ENCODE measurements at places on chromosomes 12 and 14.

- no peak for DNase-seq
These were observed 18.7 kb upstream of the CREBL2 start for GRCh38 chr12:12592930-12593329.

GRCh38 chr14:74611650-74612349 is at the start of gene LTBP2:
LTBP2 (minus strand) TSS chr14:74612237; CDS start chr14:74611944, 293 bp downstream.
- DNase-seq, result peak; percentile 18

GRCh38 chr12:58224536-58225105 is 283.3 kb downstream of the ATP23 start:
- no peak for DNase-seq

- DNase-seq, result no peak
These were observed 81.5 kb downstream of the AEBP2 start for GRCh38 chr12:19520646-19521415.

- no peak for DNase-seq
These were observed 75.2 kb upstream of the MAX start for GRCh38 chr14:65177551-65177950.

DNA sequence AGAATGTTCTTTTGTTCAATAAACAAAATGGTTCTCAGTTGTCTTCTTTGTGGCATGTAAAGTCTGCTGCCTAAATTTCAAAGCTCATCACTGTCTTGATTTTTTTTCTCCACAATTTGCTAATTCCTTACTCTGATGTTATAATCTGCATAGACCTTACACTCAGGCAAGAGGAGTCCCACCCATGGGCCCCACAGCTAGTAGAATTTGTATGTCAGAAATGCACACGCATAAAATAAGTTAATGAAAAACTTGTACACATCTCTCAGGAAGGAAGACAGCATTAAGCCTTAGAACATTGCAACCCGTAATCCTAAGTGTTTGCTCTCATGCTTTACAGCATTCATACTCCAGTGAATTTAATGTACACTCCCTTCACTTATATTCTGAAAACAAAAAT is 280.8 kb downstream of the ATXN7L3B start:
- no peak for DNase-seq

- DNase-seq, result no peak
These were observed 217.4 kb downstream of the ZFP36L1 start for GRCh38 chr14:68575426-68575825.

GRCh38 chr12:84704856-84705255 is 207.7 kb downstream of the SLC6A15 start:
- no peak for DNase-seq

DNA sequence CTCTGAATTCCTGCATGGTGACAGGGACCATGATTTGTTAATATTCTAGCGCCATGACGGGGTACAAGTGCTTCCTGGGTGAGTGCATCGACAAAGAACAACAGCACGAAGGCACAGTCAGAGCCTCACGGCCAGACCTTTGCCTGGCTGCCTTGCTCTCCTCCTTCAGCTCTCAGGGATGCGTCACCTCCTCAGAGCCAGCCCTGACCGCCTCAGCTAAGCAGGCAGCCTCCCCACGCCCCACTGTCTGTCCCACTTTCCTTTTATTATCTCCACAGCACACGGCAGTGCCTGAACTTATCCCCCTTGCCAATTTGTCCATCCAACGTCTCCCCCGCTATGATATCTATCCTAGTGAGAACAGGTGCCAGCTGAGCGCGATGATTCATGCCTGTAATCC is 16.5 kb upstream of the FZD10 start:
- DNase-seq, result no peak

GRCh38 chr14:94158239-94158883 is 15.8 kb upstream of the PPP4R4 start:
- DNase-seq, result peak; percentile 50

DNA sequence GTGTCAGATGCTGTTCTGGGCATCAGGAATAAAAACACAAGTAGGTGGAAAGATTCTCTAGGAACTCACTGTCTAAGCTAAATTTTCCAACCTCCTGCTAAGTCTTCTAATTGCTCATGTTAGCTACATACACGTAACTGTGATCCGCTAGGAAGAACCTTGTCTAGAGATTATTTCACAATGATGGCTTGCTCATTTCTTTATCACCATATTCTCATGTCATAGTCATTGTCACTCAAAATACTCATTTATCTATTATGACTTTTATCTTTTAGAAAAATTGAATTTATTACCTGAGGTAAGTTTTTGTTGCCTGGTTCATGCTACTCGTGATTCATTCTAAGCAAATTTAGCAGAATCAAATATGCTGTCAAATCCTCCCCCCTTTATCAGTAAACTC is 1402.4 kb upstream of the FLRT2 start:
- no peak for DNase-seq

- DNase-seq, result no peak
These were observed 74.7 kb downstream of the TMTC1 start for GRCh38 chr12:29709054-29709453.

- no peak for DNase-seq
These were observed 5.4 kb downstream of the PLEKHH1 start for GRCh38 chr14:67538501-67538900.

DNA sequence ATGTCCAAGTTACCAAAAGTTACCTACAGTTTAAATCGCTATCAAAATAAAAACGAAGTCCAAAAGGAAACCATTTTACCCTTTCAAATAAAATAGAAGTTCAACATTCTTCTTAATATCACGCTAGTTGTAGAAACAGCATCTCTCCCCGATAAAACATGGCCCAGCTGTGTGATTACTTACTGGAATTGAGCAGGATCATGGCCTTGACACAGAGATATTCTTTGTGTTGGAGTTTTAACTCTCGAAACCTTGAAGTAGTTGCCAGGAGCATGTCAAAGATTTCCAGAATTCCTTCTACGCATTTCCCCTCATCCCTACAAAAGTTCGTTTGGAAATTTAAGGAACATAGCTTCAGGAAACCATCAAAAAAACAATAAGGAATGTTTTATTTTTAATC is 44.8 kb downstream of the ESR2 start:
- no peak for DNase-seq

DNA sequence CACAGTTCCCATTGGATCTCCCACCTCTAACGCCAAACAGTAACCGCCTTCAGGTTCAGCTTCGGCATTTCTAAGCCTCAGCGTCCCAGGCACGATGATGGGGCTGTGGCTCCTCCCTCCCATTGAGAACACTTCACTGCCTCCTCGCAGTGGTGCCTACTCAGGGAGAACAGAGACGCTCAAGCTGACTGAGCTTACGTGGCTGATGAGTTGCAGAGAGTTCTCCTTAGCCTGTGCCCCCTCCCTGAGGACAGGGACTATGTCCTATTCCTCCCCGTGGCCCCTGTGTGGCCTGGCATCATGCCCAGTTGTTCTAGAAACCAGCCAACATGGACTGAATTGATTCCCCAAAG is 87.0 kb downstream of the ITPK1 start:
- no peak for DNase-seq

GRCh38 chr12:57832966-57833365 is 13.6 kb downstream of the CTDSP2 start:
- no peak for DNase-seq

DNA sequence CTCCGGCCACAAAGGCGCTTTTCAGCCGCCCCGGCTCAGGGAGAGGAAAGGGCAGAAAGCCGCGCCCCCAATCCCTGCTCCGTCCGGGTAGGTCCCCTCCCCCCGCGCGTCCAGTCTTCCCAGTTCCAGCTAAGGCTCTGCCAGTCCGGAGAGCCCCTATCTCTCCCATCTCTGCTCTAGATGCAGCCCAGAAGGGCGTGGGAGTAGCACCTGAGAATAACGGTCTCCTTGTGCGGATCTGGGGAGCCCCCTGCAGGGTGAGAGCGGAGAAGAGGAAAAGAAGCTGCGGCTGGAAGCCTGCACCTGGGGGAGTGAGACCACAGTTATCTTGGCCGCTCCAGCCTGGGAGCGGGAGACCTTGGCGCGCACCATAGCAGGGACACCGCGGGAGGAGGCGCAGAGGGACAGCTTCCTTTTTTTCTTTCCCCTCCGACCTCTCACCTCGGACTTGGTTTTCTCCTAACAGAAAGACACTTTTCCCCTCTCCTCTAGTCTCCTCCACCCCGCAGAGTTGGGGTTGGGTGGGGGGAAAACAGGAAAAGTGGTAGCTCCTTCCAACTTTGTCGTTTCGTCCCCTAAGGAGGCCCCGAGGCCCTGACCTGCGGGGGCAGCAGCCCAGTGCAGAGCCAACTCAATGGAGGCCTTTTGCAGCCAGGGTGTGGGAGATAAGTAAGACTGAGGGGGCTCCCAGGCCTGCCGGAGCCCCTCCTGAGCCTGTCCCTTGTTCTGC is 2.4 kb downstream of the DHH start:
- DNase-seq, result peak; percentile 67

DNA sequence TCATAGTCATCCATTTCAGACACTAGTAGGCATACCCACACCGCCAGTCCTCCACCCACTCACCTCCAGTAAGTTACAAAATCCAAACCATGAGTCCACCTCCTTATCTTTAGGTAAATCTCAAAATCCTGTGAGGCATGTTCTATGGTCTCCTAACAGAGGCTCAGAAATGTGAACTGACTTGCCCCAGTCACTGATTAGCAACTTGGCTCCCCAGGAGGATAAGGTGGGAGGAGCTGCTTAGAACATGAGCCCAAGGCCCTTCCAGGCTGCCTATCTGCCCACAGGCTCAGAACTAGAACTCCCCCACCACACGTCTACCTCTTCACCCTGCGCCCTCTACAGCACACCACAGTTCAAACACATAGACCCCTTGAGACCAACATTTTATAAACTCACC is 19.9 kb downstream of the SETD3 start:
- no peak for DNase-seq

GRCh38 chr12:106179086-106179485 is 40.3 kb upstream of the NUAK1 start:
- DNase-seq, result no peak

- DNase-seq, result no peak
These were observed 26.4 kb downstream of the SFSWAP start for GRCh38 chr12:131737150-131737827.

- DNase-seq, result no peak
These were observed 91.4 kb downstream of the VRK1 start for GRCh38 chr14:96888593-96888992.

- no peak for DNase-seq
These were observed 10.6 kb upstream of the AKAP5 start for GRCh38 chr14:64454671-64455070.

GRCh38 chr14:31326111-31326510 is 94.2 kb downstream of the HEATR5A start:
- peak; percentile 38 for DNase-seq

- no peak for DNase-seq
These were observed 4.3 kb upstream of the ABCD2 start for GRCh38 chr12:39623919-39624318.

DNA sequence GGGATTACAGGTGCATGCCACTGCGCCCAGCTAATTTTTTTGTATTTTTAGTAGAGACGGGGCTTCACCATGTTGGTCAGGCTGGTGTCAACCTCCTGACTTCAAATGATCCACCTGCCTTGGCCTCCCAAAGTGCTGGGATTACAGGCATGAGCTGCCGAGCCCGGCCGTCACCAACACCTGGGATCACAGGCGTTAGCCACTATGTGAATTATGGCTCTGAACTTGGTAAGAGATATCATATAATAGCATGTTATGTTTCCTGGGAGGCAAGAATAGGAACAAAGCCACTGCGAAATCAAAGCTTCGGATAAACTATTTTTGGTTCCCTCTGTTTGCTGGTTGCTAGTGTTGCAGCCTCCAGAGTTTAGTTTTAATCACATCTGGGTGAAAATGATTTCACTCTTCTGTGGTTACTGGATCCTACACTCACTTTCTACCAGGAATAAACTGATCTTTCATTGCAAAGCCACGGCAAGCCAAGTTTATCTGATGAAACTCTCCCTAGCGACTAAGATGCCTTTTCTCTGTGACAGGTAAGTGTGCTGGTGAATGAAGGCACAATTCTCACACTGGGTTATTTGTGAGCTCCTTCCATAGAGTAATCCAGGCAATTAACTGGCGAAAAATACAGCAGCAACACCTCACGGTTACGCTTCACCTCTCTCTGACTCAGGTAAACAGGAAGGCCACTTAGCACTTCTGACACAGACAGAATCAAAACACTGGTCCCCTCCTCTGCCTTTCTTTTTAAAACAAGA is 16.7 kb downstream of the SNRNP35 start:
- DNase-seq, result peak; percentile 42

DNA sequence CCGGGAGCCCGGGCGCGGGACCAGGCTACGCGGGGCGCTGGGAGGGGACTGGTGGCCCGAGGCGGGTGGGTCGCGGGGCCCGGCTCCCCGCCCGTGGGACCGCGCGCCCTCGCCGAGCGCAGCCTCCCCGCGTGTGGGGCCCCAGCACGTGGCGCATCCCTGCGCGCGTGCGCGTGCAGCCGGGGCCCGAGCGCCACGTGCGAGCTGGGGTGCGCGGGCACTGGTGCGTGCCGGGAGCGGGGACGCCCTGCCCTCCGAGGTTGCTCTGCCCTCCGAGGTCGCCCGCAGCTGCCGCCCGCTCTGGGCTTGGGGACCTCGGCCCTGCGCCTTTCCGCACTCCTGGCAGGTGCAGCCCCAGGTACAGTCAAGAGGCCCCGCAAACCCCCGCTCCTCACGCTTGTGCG is 365 bp upstream of the CCDC88C start:
- DNase-seq, result peak; percentile 66

DNA sequence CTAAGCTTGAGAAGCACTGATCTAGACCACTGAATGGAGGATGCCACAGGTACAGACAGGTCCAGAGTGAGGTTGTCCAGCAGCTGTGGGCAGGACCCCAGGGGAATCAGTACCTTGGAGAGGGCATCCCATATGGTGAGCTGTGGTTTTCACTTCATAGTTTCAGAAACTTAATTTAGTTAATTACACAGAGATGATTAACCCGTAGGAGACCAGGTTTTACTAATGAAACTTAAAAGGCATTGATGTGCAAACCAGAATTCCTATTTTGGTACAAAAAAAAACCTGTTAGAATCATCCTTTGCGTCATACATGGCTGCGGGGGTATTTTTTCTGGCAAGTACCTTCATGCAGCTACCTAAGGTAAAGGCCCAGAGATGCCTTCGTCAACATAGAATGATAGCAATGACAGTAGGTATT is 159.3 kb downstream of the DACT1 start:
- DNase-seq, result no peak

GRCh38 chr12:1510056-1510812 is 84.1 kb downstream of the FBXL14 start:
- no peak for DNase-seq

Data from CD4-positive, alpha-beta T cell treated with Interleukin-17A for 1 hour (primary cell).